GM04504 (cell line): ENCODE measurements at places on chromosomes 1 and 21.

- no peak for DNase-seq
These were observed 30.0 kb upstream of the DMRTA2 start for GRCh38 chr1:50453266-50453665.

DNA sequence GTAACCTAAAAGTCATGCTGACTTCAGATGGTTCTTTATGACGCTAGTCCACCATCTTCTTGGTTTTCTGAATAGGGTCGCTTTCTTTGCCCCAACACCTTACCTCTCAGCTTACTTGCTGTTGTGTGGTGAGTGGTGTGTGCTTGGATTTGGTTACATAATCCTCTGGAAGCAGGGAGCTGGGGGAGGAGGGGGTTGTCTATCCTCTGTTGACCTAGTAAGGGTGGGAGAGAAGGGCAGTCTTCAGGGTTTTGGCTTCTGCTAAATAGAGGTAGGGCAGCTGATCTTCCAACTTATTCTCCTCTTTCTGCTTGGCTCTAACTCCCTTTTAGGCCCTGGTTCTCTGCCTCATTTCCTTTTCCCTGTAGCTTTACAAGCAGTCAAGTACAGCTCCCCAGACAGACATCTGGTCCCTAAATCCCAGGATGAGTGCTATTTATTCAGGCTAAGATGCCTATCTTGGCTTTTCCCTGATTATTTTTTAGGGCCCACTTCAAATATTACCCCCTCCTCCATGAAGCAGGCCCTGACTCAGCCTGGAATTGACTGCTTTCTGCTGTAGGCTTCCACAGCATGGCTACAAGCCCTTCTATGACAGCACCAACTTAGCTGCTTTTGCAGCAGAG lies 6.4 kb upstream of the REN start:
- no peak for DNase-seq

GRCh38 chr21:17854745-17855144 lies 35.6 kb upstream of the C21orf91 start:
- no peak for DNase-seq

GRCh38 chr1:97038410-97038809 lies 316.8 kb downstream of the PTBP2 start:
- DNase-seq: no peak

DNA sequence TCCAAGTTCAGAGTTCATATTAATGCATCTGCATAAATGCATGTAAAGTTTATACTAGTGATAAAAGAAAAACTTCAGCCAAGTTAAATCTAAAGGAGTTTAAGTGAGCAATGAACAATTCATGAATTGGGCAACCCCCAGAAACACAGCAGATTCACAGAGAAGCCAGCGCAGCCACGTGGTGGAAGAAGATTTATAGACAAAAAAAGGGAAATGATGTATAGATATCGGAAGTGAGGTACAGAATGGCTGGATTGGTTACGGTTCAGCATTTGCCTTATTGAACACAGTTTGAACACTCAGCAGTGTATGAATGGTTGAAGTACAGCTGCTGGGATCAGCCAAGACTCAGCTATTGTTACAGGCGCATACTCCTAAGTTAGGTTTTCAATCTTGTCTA lies 5.7 kb downstream of the AK5 start:
- no peak for DNase-seq

DNA sequence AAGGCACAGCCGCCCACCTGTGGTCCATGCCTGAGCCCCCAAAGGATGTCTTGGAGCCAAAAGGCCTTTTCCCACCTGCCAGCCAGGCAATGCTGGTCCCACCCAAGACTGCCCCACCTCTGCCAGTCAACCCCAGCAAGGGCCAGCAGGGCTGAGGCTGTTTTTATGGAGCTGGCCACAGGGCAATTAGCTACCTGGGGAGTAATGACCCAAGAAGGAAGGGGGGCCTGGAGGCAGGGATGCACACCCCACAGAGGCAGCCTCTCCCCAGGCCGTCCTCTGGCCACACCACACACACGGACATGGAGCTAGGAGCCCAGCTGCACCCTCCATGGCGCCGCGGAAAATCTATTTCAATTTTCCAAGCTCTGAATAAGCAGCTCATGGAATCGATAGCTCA lies 27.2 kb downstream of the CHD5 start:
- DNase-seq: no peak

GRCh38 chr1:93002781-93003180 lies 41.5 kb upstream of the DIPK1A start:
- DNase-seq: no peak

- DNase-seq: no peak
These were observed 1.2 kb downstream of the KRTAP10-4 start for GRCh38 chr21:44574457-44575306.

GRCh38 chr1:237972186-237972585 lies 81.5 kb upstream of the ZP4 start:
- DNase-seq: no peak

GRCh38 chr1:2786329-2787162 lies 14.9 kb downstream of the TTC34 start:
- DNase-seq: no peak

DNA sequence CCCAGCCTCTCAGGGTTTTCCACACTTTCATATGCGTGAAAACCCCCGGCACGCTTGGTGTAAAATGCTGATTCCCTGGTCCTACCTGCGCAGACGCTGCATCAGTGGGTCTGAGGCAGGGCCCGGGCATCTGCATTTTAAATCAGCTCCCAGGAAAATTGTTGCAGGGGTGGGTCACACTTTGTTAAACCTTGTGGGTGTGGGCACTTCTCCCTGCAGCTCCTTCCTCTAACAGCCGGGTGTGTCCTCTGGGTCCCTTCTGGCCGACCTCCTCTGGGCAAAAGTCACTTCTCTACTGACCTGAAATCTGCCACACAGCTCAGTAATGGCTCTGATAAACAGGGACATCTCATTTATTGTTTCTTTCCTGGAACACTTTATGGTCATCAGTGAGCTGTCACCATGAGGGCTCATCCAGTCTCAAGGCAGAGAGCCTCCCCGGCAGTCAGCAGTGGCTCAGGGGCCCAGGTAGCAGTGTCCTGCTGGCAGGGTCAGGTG lies 52.8 kb upstream of the TMPRSS2 start:
- no peak for DNase-seq

DNA sequence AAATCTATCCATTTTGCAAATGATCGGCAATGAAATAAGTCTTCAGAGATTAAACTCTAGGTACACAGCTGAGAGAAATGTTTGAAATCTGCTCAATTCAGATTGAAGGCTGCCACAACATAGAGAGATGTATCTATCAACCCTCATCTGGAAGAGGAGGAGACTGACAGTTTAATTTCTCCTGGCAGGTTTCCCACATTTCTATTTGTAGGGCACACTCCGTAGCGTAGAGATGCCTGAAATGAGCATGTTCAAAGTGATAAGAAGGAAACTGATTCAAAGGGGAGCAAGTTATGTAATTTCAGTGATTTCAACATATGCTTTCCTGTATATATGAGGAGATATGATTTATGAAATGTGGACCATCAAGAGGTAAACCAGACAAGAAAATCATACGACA lies 44.1 kb downstream of the NIBAN1 start:
- no peak for DNase-seq

GRCh38 chr1:21816602-21817302 lies 4.7 kb downstream of the LDLRAD2 start:
- DNase-seq: peak; percentile 17

GRCh38 chr1:181568736-181569135 lies 85.4 kb downstream of the CACNA1E start:
- DNase-seq: no peak

DNA sequence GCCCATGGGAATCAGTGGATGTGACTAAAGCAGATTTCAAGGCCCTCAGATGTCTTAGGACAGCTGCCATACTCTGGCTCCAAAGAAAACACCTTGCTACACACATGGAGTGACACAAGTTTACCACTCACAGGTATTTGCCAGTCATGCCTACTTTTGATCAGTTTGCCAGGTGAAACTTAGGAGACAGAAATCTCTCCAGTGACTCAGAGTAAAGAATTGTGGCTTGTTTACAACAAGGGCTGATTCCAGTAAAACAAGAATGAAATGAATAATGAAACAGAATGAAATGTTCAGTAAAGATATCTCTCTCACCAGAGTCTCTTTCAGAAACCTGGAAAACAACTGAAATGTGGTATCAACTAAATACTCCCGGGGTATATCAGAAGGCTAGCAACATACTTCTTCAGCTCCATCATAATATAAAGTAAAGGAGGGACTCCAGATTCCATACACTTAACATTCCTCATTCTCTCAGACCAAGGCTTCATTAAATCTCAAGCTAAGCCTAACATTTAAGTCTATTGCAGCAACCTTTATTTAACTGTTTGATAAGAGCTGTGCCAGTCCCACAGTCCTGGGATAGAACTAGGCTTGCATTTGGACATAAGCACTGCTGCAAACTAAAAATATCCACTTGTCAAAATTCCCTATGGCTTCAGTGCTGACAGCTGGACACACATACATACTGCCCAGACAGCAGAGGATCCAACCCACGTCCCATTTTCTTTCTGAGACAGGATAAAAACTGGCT lies 143.3 kb downstream of the SIPA1L2 start:
- no peak for DNase-seq

GRCh38 chr1:116497656-116498055 lies 73.2 kb downstream of the CD58 start:
- no peak for DNase-seq

DNA sequence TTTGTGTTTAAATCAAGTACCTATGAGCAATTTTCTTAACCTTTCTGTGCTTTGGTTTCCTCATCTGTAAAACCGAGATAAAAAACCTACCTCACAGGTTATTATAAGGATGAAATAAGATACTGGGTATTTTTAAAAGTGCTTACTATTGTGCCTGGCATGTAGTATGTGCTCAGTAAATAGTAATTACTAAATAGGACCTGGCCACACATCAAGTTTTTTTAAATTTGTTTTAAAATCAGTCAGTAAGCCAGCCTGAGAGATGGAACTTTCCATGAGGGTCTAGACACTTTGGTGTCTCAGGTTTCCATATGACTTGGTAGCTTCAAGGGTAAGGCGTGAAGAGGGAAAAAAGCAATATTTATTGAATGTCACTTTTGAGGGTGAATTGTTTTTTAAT lies 7.0 kb upstream of the ATF3 start:
- DNase-seq: no peak

DNA sequence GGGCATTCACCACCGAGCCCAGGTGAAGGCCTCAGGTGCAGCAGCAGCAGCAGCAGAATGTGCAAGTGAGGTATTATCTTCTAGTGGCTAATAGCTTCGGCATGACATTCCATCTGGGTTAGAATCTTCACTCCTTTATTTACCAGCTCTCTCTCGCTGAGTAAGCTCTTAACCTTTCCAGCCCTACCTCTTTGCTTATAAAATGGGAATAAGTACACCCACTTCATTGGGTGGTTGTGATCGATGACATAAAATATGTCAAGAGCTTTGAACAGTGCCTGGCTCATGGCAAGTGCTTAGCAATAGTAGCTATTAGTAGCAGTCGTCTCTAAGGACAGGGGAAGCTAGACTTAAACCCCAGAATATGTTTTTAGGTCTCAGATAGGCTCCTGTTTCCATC lies 149.5 kb downstream of the NOS1AP start:
- DNase-seq: no peak

- no peak for DNase-seq
These were observed 1604.7 kb downstream of the PLA2G4A start for GRCh38 chr1:188433425-188433824.

- no peak for DNase-seq
These were observed 7.3 kb upstream of the SEC16B start for GRCh38 chr1:177977141-177977540.
